ENCODE measurements at places on chromosomes 12 and 14. TPM values are rescaled to one million over a fixed set of nuclear protein-coding genes. Genes with fewer than 3 reads are reported as not detected.

The SLC8A3 gene
- 1.0 TPM for total RNA-seq

The RNFT2 gene
- total RNA-seq: 3.4 TPM

The FOXG1 gene
- not detected for total RNA-seq

The RBM23 gene
- total RNA-seq: 122 TPM

The IL23A gene
- total RNA-seq: 23.5 TPM

The TBC1D30 gene
- total RNA-seq: 2.4 TPM

The KICS2 gene
- 22.1 TPM for total RNA-seq

The IL22 gene
- not detected for total RNA-seq

The LRP1-AS gene
- not detected for total RNA-seq

The CLEC2D gene
- total RNA-seq: 167 TPM

The EEF1AKMT3 gene
- total RNA-seq: 1.7 TPM

The LRTM2 gene
- total RNA-seq: 0.10 TPM

The GPR84 gene
- total RNA-seq: 49.4 TPM

The LLPH gene
- 5.0 TPM for total RNA-seq

The CABP1 gene
- total RNA-seq: not detected

The LMO3 gene
- not detected for total RNA-seq

The COCH gene
- 0.52 TPM for total RNA-seq

The CCDC198 gene
- total RNA-seq: not detected

The CCDC38 gene
- not detected for total RNA-seq

The KRT79 gene
- not detected for total RNA-seq

The SPATA7 gene
- total RNA-seq: 5.0 TPM

The FAR2 gene
- 7.0 TPM for total RNA-seq

The GOLT1B gene
- 116 TPM for total RNA-seq

The ACSS3 gene
- 0.10 TPM for total RNA-seq

The DEGS2 gene
- total RNA-seq: 0.21 TPM

The CLEC1A gene
- total RNA-seq: 0.10 TPM

The TMX1 gene
- total RNA-seq: 34.8 TPM

The GUCY2C gene
- not detected for total RNA-seq

The TMEM121 gene
- 1.5 TPM for total RNA-seq

The TPPP2 gene
- not detected for total RNA-seq

The TMEM106C gene
- 17.3 TPM for total RNA-seq

The SYNDIG1L gene
- total RNA-seq: not detected

The CCDC197 gene
- not detected for total RNA-seq

The DTX1 gene
- total RNA-seq: 5.2 TPM

The HOXC13 gene
- not detected for total RNA-seq

The ARG2 gene
- 3.3 TPM for total RNA-seq

The PPHLN1 gene
- 216 TPM for total RNA-seq

The NOS1 gene
- total RNA-seq: not detected

The RPGRIP1 gene
- total RNA-seq: 0.42 TPM

The KLRF1 gene
- 27.0 TPM for total RNA-seq

The CRACR2A gene
- total RNA-seq: 18.4 TPM

The EFS gene
- not detected for total RNA-seq

The GZMB gene
- 54.7 TPM for total RNA-seq

The PLEKHG3 gene
- total RNA-seq: 6.7 TPM
